Inflammatory macrophage treated with lipopolysaccharide for 1 hour (primary cell): ENCODE measurements at places on chromosomes 6 and 20.

- DNase-seq, result no peak
Observed at GRCh38 chr20:57810511-57811373, 100.9 kb upstream of the PMEPA1 start.

DNA sequence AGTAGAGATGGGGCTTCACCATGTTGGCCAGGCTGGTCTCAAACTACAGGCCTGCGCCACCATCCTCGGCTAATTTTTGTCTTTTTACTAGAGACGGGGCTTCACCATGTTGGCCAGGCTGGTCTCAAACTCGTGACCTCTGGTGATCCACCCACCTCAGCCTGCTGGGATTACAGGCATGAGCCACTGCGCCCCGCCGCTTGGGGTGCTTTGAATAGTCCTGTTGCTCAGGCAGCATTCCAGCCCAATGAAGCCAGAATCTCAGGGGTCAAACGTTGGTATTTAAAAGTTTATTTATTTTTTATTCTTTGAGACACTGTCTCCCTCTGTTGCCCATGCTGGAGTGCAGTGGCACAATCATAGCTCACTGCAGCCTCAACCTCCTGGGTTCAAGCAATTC is 11.3 kb downstream of the MOCS3 start:
- DNase-seq, result no peak

- peak; percentile 91 for DNase-seq
Observed at GRCh38 chr6:56101141-56101553, 146.2 kb downstream of the COL21A1 start.

DNA sequence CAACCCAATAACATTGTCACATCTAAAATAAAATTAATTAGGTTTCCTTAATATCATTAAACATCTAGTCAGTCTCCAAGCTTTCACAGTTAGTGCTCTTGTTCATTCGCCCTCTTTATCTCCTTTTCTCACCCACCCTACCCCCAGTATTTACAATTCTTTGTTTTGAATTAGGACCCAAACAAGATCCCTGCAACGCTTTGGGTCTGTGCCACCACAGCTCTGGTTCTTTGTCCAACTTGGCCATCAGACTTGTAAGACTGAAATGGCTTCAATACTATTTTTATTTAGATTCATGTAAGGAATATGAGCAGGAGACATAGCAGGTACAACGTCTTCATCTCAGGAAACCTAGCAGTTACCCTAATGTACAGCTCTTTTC is 276.5 kb downstream of the CDKAL1 start:
- DNase-seq, result no peak

DNA sequence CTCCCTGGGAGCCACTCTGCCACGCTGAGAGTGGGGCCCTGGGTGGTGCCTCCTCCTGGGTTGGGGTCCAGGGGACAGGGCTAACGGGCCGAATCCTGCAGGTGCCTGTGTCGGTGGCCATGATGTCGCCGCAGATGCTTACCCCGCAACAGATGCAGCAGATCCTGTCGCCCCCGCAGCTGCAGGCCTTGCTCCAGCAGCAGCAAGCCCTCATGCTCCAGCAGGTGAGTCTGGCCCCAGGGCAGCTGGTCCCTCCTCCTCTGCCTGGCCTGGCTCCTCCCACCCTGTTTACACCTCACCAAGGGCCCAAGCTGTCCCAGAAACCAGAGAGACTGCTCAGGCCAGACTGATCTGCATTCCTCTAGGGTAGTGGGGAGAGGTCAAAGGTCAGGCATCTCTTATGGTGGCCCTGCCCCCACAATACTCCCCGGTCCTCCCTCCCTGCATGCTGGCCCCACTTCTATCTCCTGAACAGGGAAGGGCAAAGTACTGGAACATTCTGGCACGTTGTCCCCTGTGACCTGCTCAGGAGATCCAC is 38.6 kb downstream of the FOXP4 start:
- DNase-seq, result no peak

DNA sequence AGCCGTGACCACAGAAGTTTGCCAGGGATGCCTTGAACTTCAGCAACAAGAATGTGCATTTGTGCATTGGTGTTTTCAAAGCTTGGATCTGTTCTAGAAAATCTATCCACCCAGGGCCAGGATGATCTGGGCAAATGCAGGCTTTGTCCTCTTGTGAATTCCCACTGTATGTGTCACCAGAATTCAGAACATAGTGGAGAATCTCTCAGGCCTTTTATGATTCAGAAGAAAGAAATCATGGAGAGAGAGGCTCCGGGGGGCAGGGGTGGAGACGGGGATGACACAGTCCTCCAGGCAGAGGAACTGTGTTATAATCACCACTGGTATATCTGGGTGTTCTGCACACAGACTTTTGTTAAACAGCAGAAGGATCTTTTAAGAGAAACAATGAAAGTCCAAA is 304.1 kb downstream of the CDH4 start:
- no peak for DNase-seq

DNA sequence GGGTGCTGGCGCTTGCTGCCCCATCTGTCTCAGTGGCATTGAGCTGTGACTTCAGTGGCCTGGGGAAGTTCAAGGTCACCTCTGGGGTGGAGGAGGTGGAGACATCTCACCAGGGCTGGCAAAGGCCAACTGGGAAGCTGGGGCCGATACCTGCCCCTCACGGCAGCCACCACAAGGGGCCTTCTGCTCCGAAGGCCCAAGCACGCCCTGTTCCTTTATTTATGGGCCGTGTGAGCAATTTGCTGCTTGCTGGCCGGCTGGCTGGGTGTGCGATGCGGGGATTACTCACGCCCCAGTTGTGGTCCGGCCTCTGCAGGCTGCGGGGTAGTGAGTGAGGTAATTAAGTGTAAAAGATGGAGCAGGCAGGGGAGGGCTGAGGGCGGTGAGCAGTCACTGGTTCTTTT is 13.2 kb upstream of the SCRT2 start:
- DNase-seq, result no peak

DNA sequence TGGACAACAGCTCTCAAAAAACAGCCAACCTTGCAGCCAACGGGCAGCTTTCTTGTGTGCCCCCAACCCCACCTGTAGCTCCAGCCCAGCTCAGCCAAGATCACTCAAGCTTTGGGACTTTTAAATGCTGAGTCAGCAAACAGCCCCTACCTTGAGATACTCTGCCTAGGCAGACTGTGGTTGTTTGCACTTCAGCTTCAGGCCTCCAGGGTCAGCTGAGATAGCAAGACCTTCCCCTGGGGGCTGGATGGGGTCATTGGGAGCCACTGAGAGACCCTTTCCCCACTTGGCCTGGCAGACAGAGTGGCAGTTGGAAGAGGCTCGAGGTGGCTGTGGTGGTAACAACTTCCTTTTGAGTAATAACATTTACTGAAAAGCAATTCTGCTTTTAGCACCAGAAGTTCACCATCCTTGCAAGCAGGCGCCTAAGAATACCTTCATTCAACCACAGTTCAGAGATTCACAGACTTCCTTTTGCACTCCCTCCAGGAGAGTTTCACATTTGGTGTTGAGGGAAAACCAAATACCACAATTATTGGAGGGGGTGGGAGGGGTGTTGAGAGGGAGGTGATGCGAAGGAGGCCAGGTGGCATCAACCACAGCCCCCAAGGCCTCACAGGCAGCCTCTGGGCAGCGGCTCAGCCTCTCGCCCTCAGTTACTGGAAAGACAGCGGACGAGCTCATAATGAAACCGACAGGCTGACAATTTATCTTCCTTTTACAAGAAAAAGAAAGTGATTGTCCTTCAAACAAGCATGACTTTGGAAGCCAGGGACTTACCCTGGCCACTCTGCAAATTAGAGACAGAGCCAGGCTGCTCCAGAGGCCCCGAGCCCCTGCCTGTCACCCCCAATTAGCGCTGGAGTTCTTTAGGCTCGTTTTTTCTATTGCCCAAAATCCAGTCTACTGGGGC is 148.1 kb downstream of the CEBPB start:
- no peak for DNase-seq

- no peak for DNase-seq
Observed at GRCh38 chr20:48105526-48105925, 320.2 kb upstream of the SULF2 start.

DNA sequence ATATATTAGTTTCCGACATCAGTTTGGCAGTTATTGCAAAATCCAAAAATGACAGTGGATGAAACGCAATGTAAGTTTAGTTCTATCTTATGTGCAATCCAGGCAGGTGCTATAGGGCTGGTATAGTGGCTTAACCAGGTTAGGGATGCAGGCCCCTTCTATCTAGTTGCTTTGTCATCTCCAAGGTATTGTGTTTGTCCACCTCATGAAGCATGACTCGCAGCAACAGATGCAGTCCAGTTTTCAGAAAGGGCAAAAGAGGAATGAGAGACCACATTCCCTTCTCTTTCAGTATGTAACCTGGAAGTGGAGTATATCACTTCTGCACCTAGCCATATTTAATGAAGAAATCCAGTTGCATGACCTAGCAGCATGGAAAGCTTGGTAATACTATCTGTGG is 59.7 kb downstream of the PKIB start:
- DNase-seq, result no peak

GRCh38 chr6:28458568-28458967 is 15.3 kb upstream of the ZSCAN23 start:
- no peak for DNase-seq
